ENCODE measurements at places on chromosomes 4 and X.

DNA sequence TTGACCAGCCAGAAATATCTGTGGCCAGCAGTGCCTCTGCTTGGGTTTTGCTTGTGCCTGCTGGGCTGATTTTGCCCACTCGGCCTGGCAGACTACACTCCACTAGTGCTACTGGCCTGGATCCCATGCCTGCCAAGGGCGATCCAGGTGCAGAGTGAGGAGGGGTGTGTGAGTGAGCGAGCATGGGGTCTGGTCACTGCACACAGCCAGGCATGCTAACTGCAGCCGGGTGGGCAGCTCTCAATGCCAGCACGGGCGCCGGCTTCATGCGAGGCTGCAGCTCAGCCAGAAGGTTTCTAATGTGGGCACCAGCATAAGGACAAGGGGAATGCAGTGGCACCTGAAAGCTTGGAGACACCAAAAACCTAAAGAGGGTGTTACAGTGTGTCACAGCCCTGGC lies 1161.4 kb downstream of the FSTL5 start:
- DNase-seq, result no peak

GRCh38 chrX:116409219-116409618 lies 27.2 kb upstream of the SLC6A14 start:
- DNase-seq, result no peak

- DNase-seq, result no peak
Measured at GRCh38 chrX:48471504-48471903, 1.4 kb upstream of the SLC38A5 start.

- DNase-seq, result no peak
Measured at GRCh38 chr4:109820563-109820962, 5.0 kb downstream of the GAR1 start.

- DNase-seq, result no peak
Measured at GRCh38 chrX:47577901-47578300, 4.3 kb upstream of the TIMP1 start.

- no peak for DNase-seq
Measured at GRCh38 chr4:78185117-78185516, 128.0 kb downstream of the FRAS1 start.

DNA sequence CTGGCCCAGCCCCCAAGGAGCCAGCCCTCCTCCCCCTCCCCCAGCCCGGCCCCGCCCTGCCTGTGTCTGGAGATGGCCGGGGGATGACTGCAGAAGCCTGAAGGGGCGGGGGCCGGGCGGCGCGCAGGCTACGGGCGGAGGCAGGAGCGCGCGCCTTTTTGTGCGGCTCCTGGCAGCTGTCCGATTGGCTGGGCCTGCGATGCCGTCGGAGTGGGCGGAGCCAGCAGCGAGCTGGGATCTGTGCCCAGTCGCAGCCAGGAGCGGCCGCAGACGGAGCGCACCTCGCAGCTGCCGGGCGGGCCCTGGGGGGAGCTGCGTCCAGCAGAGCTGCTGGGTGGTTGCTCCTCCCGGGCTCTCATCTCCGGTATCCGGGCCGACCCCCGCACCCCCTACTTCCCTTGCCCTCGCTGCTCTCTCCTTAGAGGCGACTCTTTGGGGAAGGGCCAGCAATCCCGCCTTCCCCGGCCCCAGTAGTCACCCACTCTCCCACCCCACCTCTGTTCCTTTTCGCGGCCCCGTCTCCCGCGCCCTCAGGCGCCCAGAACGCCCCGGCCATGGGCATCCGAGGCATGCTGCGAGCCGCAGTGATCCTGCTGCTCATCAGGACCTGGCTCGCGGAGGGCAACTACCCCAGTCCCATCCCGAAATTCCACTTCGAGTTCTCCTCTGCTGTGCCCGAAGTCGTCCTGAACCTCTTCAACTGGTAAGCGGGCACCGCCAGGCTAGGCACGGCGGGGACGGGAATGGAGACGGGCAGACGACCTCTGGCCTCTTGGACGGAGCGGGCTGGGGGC lies at the start of gene GABRQ:
Gene GABRQ (plus strand): TSS at position 247 of the 794 bp plus-strand sequence. CDS start 308 bp downstream, at position 555.
- peak; percentile 27 for DNase-seq

DNA sequence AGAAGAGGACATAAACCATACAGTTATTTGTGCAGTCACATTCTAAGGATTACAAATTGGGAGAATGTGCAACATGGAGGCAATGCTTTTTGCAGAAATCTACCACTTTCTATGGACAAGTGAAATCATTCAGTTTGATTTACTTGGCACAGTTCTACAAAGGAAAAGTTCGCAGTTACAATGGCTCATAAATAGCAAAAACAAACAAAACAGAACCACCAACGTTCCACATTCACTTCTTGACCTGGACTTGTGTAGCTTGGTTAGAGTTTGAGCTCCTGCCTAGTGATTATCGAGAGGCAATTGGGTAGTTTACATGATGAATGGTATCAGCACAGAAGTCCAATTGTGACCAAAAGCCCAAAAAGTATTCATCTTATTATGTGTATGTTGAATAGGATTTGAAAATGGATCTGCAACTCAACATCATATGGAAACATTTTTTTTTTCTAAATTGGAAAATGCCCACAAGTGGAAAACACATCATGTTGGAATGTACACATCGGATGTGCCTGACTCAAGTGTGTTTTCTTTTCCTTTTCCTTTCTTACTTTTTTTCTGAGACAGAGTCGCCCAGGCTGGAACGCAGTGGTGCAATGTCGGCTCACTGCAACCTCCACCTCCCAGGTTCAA lies 123.8 kb downstream of the LUZP4 start:
- DNase-seq, result no peak

DNA sequence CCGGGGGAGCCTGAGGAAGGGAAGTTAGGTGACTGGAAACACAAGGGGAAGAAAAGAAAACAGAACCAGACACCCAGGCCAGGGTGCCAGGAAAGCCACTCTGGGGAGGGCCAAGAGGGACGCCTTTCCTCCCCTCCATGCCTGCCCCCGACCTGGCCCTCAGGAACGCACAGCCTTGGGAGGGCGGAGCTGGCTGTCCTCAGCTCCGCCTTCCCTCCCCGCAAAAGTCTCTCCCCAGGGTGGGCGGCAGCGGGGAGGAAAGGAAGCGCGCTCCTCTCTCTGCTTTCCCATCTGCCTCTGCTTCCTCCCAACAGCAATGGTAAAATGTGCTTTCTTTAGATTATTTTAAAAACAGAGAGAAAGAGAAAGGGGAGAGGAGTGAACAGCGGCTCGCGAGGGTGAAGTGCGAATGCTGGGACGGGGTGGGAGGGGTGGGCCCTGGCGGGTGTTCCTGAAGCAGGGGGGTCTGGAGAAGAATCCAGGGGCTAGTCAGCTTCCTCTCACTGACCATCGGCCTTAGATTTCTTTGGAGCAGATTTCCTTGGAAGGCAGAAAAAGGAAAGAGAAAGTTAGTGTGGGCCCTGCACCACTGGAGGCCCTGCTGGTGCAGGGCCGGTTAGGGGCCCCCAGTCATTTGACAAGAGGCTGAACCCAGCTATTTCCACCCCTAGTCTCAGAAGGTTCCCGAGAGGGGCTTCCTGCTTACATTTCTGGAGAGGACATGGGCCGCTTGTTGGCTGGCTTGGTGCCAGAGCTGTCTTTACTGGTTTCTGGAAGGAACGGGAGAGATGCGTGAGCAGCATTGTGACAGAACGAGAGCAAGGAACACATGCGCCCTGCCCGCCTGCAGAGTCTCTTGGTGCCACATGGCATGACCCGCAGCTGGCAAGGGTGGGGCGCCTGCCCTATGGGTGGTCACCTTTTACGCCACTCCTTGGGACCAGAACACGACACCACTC lies 4.7 kb upstream of the RENBP start:
- no peak for DNase-seq

DNA sequence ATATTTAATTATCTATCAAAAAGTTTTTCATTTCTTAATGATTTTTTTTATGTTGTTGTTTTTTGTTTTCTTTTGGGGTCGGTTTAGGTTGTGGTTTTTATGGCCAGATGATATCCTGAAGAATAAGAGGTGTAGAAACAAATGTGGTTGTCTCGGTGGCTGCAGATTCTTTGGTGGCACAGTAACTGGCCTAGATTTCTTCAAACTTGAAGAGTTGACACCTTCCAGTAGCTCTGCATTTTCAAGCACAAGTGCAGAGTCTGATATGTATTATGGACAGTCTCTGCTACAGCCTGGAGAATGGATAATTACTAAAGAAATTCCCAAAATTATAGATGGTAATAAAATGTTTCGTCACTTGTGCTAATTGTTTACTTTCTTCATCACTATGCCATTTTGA lies 82.6 kb downstream of the BLTP1 start:
- no peak for DNase-seq

All from stimulated activated CD8-positive, alpha-beta memory T cell treated with anti-CD3 and anti-CD28 coated beads, Interleukin-4, amount 100 ng/mL, for 48 hours (primary cell).